ENCODE measurements at places on chromosomes 1 and 21. TPM values are rescaled to one million over a fixed set of nuclear protein-coding genes. Genes with fewer than 3 reads are reported as not detected.

Gene FH
- total RNA-seq, result 97.8 TPM

Gene PROK1
- total RNA-seq, result not detected

Gene AHCYL1
- total RNA-seq, result 56.8 TPM

Gene KCND3
- total RNA-seq, result 6.5 TPM

Gene RASSF5
- total RNA-seq, result 0.59 TPM

Gene S100A6
- 1,187 TPM for total RNA-seq

DNA sequence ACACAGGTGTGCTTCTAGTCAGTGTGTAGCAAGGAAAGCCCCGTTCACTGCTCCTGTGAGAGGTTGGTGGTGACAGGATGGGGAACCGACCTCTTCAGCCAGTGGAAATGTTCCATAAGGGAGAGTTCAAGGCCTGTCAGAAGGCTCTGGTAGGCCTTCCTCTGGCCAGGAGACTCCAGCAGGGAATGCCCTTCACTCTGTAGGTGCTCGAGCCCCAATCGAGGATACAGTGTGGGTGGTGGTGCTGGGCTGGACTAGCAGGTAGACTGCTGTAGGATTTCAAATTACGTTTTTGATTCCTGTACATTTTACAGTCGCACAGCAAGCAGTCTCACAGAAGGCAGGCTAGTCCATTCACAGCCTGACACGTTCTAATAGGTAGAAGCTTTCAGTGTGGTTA, 37.8 kb downstream of the NCF2 start:
- no peak for DNase-seq

GRCh38 chr1:224739997-224740684, 124.0 kb downstream of the CNIH3 start:
- DNase-seq, result no peak

- peak; percentile 94 for DNase-seq
These were observed 27.3 kb downstream of the GPR157 start for GRCh38 chr1:9101510-9102146.

DNA sequence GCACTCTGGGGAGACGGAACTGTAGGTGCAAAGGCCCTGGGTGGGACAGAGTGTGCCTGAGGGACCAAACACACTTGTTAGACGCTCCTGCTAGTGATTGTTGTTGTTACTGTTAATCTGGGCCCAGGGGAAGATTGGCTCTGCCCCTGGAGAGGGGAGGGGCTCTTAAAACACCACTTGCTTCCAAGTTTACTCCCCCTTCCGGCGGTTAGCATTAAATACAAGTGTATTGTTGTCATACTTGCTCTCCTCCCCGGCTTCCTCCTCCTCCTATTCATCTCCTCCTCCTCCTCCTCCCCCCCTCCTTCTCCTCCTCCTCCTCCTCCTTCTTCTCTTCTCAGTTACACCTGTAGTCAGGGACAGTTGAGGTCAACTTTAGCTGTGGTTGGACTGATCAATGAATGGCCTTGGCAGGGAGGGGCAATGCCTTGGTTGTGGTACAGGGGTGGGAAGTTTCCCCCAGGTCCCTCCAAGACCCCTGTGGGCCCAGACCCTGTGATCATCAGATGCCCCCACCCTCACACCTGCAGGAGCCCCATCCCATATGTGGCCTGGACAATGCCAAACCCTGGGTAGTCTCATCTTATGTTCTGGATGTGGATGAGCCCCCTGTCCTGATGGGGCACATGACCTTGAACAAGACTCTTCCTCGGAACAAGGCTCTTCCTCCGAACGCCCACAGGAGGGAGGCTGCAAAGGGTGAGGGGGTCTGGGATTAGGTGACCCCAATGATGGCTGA, 217.3 kb downstream of the PTPRU start:
- DNase-seq, result peak; percentile 92

DNA sequence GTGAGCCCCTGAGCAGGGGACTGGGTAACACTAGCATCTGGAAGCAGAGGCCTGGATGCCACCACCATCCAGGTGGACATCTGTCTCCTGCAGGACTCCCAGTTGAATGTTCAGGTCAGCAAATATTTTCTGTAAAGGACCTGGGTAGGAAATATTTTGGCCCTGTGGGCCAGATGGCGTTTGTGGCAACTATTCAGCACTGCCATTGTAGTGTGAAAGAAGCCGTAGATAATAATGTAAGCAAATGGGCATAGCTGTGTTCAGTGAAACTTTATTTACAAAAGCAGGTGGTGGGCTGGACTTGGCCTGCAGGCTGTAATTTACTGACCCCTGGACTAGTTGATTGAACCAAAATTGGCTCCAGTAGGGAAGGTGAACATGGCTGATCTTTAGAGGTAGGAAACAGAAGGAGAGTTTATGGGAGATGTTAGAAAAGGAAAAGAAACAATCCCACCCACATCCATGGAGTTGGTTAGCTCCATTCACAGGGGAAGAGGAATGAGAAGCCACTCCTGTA, 20.0 kb upstream of the CD101 start:
- DNase-seq, result no peak

GRCh38 chr1:223540485-223541106, 124.9 kb downstream of the CAPN8 start:
- DNase-seq, result no peak

DNA sequence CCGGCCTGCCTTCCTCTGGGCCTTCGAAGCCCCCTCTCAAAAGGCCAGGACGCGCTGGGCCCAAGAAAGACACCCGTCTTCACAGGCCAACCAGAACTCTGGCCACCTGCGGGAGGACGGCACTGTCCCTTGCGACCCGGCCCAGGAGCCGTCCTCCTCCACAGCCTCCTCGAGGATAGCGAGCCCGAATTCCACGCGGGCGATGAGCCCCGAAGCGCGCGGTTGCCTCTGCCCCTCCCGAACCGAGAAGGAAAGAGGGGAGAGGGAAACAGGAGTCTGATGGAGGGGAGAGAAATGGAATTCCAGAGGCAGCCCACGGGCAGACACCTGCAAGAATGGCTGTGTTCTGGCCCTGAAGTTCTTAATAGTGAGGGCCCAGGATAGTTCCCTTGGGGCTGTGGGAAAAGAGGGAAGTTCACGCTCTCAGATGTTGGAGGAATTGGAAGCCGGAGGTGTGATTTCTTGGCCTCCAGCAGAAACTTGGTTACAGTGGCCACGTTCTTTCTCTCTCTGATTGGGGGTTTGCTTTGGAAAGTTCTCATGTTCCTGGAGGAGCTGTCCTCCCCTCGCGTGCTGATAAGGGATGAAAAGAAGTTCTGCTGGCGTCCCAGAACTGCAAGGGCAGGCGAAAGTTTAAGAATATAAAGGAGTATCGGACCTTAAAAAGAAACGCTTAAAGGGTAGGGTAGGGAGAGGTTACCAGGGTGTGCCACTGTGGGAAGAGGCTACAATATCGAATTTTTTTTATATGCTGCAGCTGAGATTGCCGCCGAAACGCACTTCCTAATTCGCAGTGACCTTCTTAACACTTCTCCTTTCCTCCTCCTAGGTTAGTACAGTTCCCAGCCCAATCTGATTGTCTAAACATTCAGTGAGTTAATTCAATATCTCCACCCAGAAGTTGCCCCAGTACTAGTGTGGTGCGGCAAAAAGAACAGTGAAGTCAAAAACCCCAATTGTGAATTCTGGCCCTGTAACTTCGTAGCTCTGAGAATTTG, 5.8 kb upstream of the SLC44A5 start:
- peak; percentile 67 for DNase-seq

DNA sequence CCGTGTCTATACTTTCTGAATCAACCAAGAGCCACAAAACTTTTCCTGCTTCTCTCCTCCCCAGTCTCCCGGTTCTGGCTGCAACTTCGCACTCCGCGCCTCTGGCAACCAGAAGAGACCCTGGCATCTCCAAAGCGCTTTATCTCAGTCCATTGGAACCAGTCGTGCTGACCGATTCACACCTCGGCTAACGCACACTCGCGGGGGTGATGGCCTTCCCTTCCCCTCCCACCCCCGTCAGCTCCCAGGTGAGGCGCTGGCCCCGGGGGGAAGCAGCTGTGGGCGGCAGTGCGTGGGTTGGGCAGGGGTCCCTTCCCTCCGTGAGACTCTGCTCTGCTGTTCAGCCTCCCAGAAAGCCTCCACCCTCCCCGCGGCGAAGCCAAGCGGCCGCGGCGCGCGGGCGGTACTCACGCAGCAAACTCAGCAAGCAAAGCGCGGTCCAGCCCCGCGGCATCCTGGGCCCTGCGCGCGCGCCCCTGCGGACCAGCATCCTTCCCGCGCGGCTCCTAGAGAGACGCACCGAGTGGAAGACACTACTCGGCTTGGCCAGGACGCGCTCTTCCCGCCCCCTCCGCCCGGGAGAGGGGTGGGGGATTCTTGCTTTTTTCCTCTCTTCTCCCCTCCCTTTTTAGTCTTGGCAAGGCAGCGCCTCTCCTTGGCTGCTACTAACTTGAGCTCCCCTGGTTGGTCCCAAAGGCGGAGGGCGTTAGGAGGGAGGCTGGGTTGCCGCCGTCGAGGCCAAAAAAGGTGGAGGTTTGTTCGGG, at the start of gene CD34:
Gene CD34 (minus strand): TSS at position 535 of the 764 bp plus-strand sequence. CDS start 45 bp downstream, at position 490.
- DNase-seq, result peak; percentile 79
